ENCODE measurements at places on chromosomes 6 and 20.

- DNase-seq = no peak
Observed at GRCh38 chr20:62743777-62744317, 35.2 kb downstream of the NTSR1 start.

DNA sequence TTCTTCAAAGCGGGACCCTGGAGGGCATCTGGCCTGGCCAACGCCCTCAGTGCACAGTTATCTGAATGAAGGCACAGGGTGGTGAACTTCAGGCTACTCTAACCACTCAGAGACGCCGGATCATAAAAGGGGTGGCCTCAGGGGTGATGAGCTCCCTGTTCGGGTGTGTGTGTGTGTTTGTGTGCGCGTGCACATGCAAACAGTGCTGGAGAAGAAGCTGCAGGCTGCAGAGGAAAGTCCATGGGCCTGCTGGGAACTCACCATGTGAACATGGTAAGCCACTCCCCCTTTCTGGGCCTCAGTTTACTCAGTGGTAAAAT, 42.0 kb downstream of the KIAA1755 start:
- no peak for DNase-seq

DNA sequence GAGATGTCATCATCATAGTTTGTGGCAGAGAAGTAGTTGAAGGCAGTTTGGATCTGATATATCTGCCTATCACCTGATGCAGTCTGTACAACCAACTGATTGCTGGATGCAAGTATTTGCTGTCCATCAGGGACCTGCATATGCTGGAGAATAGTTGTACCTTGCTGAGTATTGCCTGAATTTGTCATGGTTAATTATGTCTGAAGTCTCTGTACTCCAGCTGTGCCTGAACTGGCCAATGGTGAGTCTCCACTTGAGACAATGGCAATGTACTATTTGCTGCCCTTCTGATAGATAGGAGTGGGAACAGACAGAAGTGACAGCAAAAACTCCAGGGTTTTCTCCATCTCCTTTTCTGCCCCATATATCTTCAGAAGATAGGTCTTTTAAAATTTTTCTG, 531.5 kb downstream of the EPHA7 start:
- DNase-seq = no peak

GRCh38 chr20:49167811-49168507, 20.2 kb downstream of the STAU1 start:
- DNase-seq = no peak

- DNase-seq = peak; percentile 55
Observed at GRCh38 chr20:51306521-51307358, 235.8 kb downstream of the NFATC2 start.

GRCh38 chr6:170046791-170047626, 243.9 kb downstream of the DLL1 start:
- DNase-seq = no peak

DNA sequence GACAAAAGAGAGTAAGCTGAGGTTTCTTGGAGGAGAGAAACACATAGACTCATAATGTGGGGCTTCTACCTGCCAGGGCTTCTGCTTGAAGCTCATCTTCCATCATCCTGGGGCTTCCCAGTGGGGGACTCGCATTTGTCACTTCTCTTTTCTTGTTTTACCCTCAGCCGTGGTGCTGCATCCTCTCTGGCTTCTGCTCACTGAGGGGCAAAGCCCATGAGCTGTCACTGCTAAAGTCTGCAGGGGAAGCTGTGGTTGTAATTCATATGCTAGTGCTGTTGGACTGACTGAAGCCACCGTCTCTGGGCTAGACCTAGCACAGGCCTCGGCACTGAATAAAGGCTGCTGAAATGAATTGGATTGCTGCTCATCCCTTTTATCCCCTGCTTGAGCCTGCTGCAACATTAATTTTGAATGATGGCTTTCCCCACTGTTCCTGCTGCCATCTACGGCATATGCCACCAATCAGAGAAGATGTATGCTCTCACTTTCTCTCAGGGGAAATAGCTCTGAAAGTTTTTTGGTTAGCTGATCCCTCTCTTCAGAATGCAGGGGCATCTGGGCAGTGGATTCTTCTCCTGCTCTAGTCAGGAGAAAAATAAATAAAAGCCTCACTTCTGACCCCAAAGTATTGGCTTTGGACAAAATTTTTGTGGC, 568.4 kb upstream of the MAP3K7 start:
- no peak for DNase-seq

DNA sequence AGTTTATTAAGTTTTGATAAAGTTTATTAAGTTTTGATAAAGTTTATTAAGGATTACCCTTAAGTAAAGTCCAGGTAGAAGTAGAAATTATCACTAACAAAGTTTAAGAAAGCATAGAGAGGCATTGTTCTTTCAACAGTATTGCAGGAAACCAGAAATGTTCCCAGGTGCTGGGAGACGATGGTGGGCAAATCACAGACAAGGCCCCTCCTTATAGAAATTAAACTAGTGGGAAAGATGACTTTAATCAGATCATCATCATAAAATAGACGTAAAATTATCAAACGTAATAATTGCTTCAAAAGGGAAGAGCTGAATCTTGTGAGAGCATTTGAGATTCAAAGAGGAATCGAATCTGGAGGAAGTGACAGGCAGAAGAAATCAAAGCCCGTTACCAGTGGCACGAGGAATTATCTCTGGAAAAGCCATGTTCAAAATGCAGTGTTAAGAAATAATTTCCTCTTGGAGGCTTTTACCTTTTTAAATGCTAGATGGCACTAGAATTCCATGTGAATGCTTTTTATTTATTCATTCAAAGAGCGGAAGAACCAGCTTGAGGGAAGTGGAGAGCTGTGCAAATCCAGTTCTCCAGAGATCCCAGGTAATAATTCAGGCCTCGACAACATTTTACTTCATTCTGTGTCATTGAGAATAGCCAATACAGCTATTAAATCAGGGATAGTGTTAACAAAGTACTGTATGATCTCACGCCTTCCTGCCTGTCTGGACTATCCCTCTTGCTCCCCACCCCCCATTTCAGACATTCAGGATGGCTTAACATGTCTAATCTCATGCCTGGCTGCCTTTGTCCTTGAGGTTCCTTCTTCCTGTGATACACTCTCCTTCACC, 1.0 kb upstream of the APMAP start:
- DNase-seq = no peak

DNA sequence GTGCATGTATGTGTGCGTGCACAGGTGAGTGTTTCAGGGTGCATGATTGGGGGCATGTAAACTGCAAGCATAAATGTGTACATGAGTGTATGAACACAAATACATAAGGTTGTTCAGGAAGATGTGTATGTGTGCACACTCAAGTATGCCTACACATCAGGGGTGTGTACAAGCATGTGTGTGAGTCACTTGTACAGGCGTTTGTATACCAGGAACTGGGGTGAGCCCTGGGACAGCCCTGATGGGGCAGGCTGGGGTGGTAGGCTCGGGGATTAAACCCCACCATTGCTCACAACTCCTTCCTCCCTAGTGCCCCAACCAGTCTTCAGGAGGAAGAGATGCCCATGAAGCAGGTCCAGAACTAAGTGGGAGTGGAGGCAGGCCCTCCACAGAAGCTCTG, 4.3 kb downstream of the CRIP3 start:
- DNase-seq = no peak

DNA sequence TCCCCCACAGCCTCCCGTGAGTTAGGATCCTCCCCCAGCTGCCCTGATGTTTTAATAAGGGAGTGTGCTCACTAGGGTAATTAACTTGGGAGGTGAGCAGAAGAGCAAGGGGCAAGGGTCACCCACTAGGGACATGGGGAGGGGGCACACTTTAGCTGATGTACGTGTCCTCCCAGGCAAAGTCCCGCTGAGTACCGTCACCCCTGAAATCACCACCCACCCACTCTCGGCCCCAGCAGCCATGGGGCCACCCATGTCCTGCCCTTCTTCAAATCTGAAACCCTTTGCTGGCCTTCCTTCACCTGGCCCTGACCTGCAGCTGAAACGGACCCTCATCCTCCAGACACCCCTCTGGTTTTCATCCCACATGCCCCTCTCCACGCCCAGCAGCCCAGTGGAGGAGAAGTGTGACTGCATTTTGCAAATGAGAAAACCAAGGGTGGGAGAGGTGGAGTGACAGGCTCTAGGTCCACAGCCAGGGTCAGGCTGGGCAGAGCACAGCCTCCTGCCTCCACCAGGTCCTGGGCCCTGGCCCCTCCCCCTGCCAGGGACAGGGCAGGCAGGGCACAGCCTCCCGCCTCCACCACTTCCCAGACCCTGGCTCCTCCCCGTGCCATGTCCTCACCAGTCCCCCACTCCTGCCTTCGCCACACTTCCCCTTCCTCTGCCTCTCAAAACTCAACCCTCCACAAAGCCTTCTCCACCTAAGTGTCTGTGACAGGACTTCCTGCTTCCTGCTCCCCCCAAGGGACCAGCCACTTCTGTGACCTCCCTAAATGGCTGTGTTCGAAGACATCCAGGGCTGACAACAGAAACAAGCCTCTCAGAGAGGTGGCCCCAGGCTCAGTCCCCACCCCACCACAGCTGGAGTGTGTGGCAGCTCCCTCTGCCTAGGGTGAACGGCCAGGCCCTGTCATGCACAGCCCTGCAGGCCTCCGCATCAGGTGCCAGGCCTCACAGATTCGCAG, 15.1 kb downstream of the ACSS1 start:
- peak; percentile 13 for DNase-seq

DNA sequence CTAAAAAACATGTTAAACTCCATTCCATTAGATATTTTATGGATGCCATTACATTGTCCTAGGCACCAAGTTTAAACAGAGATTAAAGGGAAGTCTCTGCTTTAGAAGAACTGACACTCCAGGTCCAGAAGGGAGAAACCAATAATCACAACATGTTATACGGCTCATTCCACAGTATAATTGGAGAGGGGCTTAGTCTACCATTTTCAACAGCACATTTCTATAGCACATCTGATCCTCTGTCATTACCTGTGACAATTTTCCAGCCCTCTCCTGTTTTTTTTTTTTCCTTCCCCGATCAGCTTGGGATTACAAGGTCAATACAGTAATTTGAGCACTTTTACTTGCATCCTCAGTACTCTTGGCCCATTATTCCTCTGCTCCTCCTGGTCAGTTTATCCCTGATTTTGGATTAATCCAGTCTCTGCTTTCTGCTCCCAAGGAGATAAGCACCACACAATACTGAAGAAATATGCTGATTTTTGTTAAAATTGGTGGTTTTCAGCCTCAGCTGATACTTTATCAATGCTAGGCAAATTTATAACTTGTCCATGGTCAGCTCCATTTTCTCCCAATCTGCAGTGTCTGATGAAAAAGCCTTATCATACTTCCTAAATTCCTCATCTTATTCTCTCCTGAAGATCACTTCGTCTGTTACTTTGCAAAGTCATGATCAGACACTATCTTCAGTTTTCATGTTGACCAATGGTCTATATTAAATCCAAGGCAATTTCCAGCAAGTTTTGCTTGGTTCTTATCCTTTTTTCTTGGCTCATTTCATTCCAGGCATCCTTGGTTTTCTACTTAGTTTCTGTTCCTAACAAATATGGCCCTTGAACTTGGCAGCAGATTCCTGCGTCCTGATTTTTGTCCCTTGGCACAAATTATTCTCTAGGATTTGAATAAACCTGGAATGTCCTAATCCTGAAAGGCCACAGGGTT, 30.8 kb upstream of the SYNCRIP start:
- no peak for DNase-seq

GRCh38 chr6:157035546-157035945, 258.4 kb downstream of the ARID1B start:
- DNase-seq = no peak

DNA sequence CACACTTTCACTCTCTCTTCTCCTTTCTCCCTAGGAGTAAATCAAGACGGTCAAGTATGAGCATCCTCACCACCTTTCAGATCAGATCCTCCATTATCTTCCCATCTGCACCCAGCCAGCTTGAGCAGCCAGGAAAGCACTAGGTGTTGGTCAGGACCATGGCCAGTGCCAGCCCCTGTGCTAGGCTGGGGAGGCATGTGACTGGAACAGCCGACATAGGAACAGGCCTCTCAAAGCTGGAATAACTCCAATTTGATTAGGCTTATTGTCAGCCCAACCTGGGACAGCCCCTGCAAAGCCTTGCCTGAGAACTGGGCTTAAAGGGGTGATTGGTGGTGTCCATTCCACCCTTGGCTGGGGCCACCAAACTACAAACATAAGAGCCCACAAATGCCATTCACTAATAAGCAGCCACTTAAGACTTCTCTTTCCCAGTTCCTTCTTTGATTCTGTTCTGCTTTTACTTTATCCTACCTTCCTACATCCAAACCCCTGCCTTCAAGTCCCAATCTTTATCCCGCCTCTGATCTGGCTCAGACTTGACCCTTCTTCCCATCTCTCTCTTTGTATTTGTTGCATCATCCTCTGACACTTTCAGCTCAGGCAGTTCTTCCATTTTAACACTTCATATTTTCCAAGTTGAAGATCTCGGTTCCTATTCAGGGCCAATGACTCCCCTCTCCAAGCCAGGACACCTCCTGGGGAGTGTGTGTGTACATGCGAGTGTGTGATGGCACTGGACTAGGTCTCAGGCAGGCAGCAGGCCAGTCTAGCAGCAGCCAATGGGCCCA, 4.5 kb upstream of the TREM2 start:
- DNase-seq = no peak

DNA sequence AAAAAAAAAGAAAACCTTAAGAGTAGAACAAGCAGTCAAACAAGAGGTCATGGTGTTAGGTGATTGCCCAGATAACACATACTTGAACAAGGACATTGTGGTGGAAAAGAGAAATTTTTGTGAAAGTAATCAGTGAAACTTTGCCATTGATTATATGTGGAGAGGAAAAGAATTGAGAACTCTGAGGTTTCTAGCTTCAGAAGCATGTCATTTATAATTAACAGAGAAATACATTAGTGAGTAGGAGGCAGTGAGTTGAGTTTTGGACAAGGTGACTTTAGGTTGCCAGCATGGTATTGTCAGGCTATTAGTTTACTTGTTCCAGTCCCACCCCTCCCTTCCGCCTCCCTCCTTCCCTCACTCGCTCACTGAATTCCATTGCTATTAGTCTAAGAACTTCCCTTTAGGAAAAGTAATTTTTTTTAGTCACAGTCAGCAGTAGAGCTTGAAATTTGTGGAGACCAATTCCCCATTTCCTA, 17.2 kb downstream of the TAB2 start:
- no peak for DNase-seq

DNA sequence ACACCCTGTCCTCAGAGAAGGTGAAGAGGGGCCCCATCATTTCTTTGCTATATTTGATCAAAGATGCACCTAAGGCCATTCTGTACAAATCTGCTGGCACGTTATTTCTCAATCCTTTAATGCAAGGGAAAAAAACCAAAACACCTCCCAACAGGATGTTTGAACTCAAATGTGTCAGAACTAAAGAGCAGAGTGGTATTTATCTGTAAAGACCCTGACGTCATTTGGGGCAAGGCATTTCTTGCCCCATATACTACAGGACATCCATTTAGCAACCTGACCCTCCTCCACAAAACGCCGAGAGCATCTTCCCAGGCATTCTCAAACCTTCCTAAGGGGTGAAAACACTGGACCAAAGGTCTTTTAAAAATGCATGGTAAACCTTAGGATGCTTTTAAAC, 50.8 kb downstream of the ZMYND8 start:
- no peak for DNase-seq

- DNase-seq = no peak
Observed at GRCh38 chr6:89443658-89444057, 10.7 kb downstream of the ANKRD6 start.

DNA sequence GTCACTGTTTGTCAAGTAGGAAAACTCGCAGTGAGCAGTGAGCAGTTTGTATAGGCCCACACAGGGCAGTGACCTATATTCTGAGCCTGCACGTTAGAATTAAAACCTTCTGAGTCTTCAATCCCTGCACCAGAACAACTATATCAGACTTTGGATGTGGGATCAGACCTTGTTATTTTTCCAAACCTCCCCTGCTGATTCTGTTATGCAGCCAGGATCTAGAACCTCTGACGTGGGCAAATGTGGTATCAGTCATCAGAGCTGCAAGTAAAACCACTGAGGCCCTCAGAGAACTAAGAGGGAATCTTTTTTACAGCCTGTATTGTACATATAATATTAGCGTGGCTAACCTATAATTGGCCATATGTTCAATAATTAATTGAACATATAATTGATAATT, 32.0 kb upstream of the AKAP7 start:
- DNase-seq = no peak
